Suppressor macrophage (primary cell): ENCODE measurements at places on chromosomes 7 and 10.

DNA sequence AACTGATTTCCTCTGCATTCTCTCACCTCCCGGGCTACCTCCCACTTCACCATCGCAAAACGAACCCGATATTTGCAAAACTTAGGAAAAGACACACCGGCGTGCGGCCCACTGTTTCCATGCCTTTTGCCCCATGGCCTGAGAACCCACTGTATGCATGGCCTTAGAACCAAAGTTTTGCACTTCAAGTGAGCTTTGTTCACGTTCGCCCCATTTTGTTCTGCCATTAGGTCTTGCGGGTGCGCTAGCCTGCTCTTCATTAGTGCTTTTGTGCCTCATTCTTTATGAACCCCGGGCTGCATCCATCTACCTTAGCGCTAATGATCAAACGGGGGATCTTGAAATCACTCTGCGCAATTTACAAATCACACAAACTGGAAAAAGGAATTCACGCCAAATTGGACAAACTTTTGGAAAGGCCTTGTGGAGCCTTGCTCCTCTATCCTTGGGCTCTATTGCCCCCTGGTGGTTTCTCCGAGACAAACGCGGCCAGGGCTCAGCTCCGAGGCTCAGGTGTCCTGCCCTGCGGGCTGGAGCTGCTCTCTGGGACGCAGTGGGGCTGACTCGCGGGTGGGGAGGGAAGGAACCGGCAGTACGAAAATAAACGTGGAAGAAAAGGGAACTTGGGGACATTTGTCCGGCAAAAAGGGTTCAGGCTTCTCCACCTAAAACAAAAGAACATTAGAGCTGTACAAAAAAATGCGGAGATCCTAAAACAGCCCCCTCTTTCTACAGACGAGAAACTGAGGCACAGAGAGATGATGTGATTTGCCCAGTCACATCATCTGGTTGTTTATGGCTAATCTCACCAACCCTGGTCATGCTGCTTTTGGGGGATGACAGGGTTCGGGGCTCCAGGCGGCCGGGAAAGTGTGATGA, 300.4 kb upstream of the NFE2L3 start:
- peak; percentile 82 for DNase-seq

GRCh38 chr10:84204122-84204521, 9.8 kb downstream of the CDHR1 start:
- DNase-seq = peak; percentile 7

GRCh38 chr10:54900584-54900983, 99.6 kb upstream of the PCDH15 start:
- no peak for DNase-seq

DNA sequence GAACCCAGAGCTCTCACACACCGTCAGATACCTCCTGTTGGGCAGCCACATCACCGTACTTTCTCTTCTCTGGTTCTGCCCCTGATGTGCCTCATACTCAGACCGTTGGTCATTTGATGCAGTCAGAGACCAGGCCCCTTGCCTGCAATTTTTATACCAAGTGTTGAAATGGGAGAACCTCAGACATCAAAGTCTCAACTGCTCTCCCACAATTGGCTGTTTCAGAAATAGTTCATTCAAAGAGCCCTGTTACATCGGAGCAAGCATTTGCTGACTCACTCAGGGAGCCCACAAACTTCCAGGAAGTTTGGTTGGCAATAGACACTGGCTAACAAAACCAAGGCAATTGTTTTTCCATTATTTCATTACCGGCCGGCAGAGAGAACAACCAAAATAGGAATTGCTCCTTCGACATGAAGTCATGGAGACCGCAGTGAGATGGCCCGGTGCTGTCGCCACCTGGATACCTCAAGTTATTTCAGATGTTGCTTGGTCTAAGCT, 33.5 kb upstream of the ADAM12 start:
- no peak for DNase-seq
